HT1080 (cell line): ENCODE measurements at places on chromosomes 16 and 17. TPM values are rescaled to one million over a fixed set of nuclear protein-coding genes. Genes with fewer than 3 reads are reported as not detected.

DNA sequence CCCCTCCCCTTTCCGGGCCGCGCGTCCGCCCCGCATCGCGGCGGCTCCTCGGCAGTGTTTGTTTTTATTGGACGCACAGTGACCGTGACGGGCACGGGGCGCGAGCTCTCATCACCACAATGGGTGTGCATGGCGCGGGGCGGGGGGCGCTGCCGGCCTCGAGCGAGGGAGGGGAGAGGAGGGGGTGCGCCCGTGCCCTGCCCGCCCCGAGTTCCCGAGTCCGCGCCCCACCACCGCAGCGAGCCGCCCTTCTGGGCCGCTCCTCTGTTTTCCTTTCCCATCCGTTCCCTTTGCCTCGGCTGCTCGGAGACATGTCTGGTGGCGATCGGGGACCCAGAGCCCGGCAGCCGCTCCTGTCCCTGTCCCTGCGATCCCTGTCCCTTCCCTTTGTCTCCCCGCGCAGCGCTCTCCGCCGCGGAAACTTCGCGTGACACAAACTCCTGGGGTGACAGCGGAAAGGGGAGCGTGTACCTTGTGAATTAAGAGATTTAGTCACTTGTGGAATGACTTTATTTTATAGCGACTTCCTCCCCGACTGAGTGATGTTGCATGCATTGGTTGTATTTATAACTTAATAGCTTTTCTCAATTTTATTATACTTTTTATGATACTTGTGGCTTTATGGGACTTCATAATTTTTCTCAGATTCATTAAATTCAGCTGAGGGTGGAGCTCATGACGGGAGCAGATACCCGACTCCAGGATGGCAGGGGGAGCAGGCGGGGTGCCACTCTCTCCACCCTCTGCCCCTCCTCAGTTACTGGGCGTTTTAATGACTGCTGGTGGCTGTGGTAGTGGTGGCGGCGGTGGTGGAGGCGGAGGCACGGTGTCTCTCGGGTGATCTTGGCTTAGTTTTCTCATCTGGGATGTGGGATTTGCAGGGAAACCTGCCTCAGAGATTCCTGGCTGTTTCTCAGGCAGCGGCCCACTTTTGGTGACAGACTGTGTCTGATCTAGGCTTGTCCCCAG lies 40.8 kb downstream of the MRM1 start:
- DNase-seq: no peak

GRCh38 chr17:76071531-76072147 lies 678 bp downstream of the SRP68 start:
- DNase-seq: no peak

- peak; percentile 58 for DNase-seq
Observed at GRCh38 chr16:27847030-27847550, 216.4 kb downstream of the GSG1L start.

GRCh38 chr16:30775392-30776188 lies 11.4 kb downstream of the ZNF629 start:
- peak; percentile 81 for DNase-seq

Gene GCGR
- not detected in 2 replicates for total RNA-seq

GRCh38 chr17:43350888-43351361 lies 47.9 kb upstream of the ARL4D start:
- DNase-seq: no peak

Gene MMP2
- 56.0 and 73.6 TPM in 2 replicates for total RNA-seq

Gene PDE6G
- 0.10 and 0.35 TPM in 2 replicates for total RNA-seq

- no peak for DNase-seq
Observed at GRCh38 chr17:41340494-41340893, 10.1 kb downstream of the KRT33A start.

DNA sequence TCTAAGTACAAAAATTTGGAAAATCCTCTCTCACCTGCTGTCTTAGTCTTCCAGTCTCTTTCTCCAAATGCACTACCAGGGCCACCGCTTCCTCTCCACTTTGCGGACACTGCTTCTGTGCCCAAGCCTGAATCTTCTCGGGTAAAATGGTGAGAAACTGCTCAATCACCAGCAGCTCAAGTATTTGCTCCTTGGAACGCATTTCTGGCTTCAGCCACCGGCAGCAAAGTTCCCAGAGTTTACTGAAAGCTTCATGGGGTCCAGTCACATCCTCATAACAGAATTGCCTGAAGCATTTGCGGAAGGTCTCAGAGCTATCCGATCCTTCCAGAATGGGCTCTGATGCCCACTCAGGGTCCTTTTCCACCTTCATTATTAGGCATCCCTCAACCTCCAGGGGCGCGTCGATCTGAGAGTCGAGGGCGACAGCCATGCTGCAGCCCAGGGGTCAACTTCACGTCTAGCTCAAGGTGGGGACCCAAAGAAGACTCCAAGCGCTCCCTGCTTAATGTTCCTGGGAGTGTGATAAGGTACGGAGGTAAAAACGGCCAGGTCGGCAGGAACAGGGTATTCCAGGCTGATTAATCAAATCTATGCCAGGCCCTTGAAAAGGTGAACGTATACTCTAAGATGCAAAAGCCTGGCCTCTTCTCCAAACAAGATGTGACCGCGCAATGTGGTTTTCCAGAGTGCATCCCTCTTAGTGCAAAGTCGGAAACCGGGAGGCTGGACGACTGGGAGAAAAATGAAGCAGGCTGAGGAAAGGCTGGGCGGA lies 763 bp downstream of the ZKSCAN2 start:
- DNase-seq: peak; percentile 28

- DNase-seq: peak; percentile 89
Observed at GRCh38 chr17:64183815-64184214, 53.9 kb upstream of the ERN1 start.

- DNase-seq: no peak
Observed at GRCh38 chr16:3235856-3236669, 1.1 kb upstream of the ZNF200 start.

GRCh38 chr17:60278237-60278636 lies 113.7 kb downstream of the USP32 start:
- DNase-seq: no peak

- peak; percentile 99 for DNase-seq
Observed at GRCh38 chr17:7572588-7573323, 6.7 kb upstream of the CD68 start.

Gene C16orf96
- total RNA-seq: not detected in 2 replicates

GRCh38 chr16:58027916-58028455 lies 2.4 kb downstream of the MMP15 start:
- DNase-seq: no peak

DNA sequence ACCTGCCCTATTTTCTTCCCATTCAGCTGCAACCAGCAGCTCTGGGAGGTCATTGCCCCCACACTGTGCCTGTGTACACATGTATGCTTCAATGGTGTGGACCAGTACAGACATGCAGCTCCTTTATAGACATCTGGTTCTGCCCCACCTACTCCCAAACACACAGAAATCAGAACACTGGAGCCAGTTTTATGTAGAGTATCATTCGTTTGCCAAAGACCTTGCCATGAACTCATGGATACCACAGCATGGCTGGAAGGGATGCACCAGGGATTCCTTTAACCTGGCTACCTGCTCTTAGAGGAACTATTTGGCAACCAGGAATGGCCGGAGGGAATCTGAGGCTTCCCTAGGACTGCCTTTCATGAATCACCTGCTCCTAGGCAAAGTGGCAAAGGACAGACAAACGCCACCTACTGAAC lies 60.4 kb downstream of the ZFHX3 start:
- DNase-seq: no peak

Gene PRSS33
- not detected in 2 replicates for total RNA-seq
